Small intestine (tissue), 16 donors: ENCODE measurements at places on chromosomes 1 and 21. TPM values are rescaled to one million over a fixed set of nuclear protein-coding genes. Genes with fewer than 3 reads are reported as not detected.
A peak's percentile ranks its signal among the peaks of the same experiment; 100 is the strongest.

Gene DNAJC6
- 0.27 TPM for polyA plus RNA-seq

- H3K36me3 ChIP-seq: peaks cover 70% of the 10 kb centered on the region
- no peaks in the 10 kb centered on the region for H3K4me1 ChIP-seq
- no peak overlapping the region for H3K4me3 ChIP-seq
These were observed 11.3 kb downstream of the LDLRAD2 start for GRCh38 chr1:21823206-21823979.

- H3K36me3 ChIP-seq: no peaks in the 10 kb centered on the region
- DNase-seq: no peak
- H3K4me3 ChIP-seq: no peak overlapping the region
- H3K4me1 ChIP-seq: peaks cover 13% of the 10 kb centered on the region
These were observed 16.4 kb upstream of the MAPKAPK2 start for GRCh38 chr1:206668351-206668750.

DNA sequence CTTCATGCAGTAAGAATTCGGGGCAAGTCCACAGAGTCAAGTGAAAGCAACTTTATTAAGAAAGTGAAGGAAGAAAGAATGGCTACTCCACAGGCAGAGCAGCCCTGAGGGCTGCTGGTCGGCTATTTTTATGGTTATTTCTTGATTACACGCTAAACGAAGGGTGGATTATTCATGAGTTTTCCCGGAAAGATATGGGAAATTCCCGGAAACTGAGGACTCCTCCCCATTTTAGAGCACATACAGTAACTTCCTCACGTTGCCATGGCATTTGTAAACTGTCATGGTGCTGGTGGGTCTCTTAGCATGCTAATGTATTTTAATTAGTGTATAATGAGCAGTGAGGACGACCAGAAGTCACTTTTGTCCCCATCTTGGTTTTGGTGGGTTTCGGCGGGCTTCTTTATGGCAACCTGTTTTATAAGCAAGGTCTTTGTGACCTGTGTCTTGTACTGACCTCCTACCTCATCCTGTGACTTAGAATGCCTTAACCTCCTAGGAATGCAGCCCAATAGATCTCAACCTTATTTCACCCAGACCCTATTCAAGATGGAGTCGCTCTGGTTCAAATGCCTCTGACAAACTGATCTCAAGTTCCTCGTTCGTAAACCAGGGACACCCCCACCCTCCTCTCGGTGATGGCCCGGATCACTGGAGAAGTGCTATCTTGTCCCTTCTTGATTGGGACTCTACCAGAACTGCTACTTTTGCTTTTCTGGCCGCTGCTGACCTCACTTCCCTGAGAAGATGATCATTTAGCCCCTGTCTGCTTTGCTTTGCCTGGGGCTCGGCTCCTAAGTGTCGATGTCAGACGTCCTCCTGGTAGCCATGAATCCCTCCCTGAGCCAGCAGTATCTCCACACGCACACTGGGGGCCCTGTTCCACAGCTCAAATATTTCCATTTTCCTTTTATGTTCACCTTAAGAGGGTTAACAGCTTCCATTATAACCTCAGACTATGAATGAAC, 48.8 kb downstream of the CLSTN1 start:
- H3K4me1 ChIP-seq: peaks cover 3% of the 10 kb centered on the region
- no peak overlapping the region for H3K4me3 ChIP-seq
- no peaks in the 10 kb centered on the region for H3K27me3 ChIP-seq
- no peak overlapping the region for H3K27ac ChIP-seq
- H3K36me3 ChIP-seq: no peaks in the 10 kb centered on the region

- no peaks in the 10 kb centered on the region for H3K27me3 ChIP-seq
- DNase-seq: peak; percentile 64
- H3K4me1 ChIP-seq: peaks cover 21% of the 10 kb centered on the region
- H3K36me3 ChIP-seq: no peaks in the 10 kb centered on the region
- peak overlapping the region; percentile 80 for H3K27ac ChIP-seq
- H3K4me3 ChIP-seq: no peak overlapping the region
These were observed 34.8 kb downstream of the ACOT7 start for GRCh38 chr1:6358757-6359201.

- H3K4me1 ChIP-seq: no peaks in the 10 kb centered on the region
- no peak overlapping the region for H3K27ac ChIP-seq
- DNase-seq: no peak
- no peak overlapping the region for H3K4me3 ChIP-seq
- no peaks in the 10 kb centered on the region for H3K36me3 ChIP-seq
These were observed 596.6 kb downstream of the PTPRU start for GRCh38 chr1:29832936-29833335.

DNA sequence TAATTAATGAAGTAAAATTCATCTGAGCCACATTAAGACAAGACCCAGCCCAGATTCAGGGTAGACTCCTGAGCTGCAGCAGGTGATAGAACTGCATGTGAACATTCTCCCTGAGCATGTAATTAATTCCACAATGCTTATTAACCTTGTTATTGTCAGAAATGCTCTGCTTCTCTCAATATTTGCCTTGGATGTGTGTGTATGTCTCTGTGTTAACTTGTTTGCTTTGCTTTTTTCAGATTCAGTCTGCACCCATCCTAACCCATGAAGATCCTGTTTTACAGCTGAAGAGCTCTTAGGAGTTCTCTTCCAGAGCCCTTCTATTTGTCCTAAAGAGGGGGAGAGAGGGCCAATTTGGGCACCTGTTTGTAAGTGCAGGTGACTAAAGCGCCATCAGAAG, 143.2 kb upstream of the BMP8A start:
- H3K27me3 ChIP-seq: no peaks in the 10 kb centered on the region
- peaks cover 7% of the 10 kb centered on the region for H3K4me1 ChIP-seq
- DNase-seq: no peak
- no peak overlapping the region for H3K4me3 ChIP-seq
- no peak overlapping the region for H3K27ac ChIP-seq
